ENCODE measurements at places on chromosomes 3 and 15.

GRCh38 chr3:135109681-135110080 lies 314.6 kb downstream of the EPHB1 start:
- no peak for DNase-seq

DNA sequence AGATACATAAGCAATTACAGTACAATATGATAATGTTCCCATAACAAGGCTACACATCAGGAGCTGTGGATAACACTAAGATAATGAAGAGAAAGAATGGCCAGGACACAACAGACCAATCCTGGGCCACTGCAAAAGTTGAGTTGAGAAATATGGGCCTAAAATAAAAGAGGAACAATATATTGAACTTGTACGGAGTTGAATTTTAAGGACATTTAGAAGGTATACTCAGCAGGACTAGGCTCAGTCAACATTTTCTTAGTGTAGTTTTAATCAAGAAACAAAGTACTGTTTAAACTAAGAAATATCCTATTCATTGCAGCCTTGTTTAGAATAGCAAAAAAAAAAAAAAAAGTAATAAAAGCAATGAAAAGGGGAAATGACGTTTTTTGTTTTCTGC lies 24.3 kb downstream of the HERC1 start:
- no peak for DNase-seq

GRCh38 chr3:14481646-14482036 lies 58.5 kb downstream of the GRIP2 start:
- DNase-seq = no peak

- no peak for DNase-seq
Measured at GRCh38 chr3:85255949-85256348, 297.2 kb downstream of the CADM2 start.

DNA sequence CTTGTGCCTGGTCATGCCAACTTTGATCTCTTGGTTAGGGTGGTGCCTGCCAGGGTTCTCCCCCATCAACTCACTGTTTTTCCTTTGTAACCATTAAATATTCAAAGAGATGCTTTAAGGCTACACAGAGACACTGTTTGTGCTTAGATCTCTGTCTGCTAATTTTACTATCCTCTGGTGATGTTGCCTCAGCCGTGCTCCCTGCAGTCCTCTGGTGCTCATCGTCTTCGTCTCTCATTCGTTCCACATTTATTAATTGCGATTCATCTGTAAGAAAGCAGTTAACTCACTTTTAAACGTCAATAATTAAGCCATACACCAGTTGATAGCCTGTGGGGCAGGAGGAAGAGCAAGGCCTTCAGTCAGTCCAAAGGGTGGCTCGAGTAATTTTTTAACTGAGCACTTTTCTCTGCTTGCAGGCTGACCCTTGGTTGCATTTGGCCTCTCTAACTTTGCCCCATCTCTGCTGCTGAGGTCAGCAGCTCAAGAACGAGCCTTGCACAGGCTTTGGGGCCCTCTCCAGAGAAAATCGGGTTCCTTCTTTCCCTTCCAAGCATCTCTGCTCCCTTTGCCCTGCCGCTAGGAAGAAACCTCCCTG lies 62.9 kb downstream of the KLF15 start:
- DNase-seq = no peak

GRCh38 chr15:20340331-20340811 lies 201.2 kb downstream of the GOLGA6L6 start:
- no peak for DNase-seq

DNA sequence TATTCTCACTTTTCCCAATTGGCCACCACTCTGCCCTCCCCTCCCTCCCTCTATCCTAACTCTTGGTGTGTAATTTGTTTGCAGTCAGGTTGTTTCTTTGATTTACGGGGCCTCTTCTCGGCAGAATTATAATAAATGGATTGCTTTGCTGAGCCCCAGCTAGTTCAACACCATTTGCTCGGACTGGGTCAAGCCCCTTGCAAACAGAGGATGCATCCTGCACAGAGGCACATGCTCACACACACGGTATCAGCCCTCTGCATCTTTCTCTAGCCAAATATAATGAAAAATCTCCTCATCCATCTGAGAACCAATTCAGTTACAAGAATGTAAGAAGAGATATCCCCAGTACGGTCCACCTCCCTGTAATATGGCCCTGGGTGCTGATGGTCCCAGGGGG lies 97.7 kb downstream of the EPHB1 start:
- DNase-seq = no peak

- no peak for DNase-seq
Measured at GRCh38 chr15:91704343-91704742, 149.2 kb upstream of the SLCO3A1 start.

DNA sequence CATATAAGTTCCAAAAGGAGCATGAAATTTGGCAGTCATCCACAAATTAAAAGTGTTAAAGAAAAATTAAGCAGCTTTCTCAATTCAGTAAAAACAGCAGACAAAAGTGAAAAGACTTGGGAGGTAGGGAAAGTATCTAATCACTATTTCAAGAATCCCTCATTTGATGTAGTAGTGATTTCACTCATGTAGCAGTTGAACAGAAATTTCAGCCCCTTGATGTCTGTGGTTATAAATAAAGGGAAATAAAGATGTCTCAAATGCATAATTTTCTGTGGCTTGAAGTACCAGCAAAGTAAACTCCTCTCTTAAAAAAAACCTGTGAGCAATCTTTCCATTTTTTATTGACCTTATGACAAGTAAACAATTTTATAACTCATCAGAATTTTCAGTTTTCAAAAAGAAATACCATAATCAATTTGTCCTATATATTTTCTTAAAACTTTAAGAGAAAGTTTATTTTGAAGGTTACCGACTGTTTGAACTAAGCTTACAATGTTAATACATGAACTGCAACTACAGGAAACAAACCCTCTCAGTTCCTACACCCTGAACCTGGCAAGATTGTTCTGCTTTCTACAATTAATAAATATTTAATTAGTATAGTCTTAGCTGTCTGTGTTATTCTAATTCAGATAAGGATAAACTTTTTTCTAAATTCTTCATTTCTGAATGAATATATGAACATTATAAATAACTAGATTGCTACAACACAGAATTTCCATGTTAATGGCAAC lies 94.2 kb downstream of the CBLB start:
- DNase-seq = no peak
